ENCODE measurements at places on chromosomes 1 and 21. TPM values are rescaled to one million over a fixed set of nuclear protein-coding genes. Genes with fewer than 3 reads are reported as not detected.

DNA sequence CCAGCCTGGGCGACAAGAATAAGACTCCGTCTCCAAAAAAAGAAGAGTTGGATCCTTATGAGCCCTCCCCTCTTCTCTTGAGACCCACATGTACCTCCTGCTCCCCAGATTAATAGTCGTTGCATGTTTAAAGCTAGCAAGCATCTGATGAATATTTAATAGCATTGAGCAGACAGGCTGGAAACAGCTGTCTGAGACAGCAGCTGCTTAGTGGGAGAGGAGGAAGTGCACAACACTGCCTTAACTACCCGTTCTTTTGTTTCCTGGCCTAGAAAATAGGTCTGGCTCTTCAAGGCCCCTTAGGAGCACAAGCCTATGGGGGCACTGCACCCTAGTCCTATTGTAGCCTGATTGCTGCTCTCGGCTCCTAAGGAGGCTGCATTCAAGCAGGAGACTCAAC is 17.3 kb upstream of the TMEM39B start:
- no peak for DNase-seq

DNA sequence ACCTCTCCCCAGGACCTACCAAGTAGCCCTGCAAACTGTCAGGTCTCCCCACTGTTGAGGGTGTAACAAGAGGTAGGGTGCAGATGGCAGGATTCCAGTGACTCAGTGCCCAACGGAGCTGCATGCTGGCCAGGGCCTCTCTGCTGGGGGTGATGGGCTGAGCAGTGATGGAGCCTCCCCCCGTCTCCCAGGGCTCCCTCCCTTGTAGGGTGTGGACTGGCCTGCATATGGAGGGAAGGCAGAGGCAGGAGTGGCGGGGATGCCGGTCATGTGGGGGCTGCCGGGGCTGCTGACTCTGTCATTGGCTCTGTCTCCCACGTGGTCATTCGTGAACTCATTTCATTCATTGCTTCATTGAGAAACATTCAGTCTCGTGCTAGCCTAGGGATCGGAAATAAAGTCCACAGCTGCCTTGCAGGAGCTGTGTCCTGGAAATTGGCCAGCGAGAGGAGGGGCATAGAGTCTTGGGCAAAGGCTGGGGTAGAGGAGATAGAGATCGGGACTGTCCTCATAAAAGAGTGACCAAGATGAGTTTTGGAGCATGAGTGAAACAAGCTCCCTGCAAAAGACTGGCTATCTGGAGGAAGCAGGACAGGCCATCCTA is 22.9 kb upstream of the DISP3 start:
- no peak for DNase-seq

- no peak for DNase-seq
Observed at GRCh38 chr1:36154765-36155407, 1.1 kb upstream of the MAP7D1 start.

DNA sequence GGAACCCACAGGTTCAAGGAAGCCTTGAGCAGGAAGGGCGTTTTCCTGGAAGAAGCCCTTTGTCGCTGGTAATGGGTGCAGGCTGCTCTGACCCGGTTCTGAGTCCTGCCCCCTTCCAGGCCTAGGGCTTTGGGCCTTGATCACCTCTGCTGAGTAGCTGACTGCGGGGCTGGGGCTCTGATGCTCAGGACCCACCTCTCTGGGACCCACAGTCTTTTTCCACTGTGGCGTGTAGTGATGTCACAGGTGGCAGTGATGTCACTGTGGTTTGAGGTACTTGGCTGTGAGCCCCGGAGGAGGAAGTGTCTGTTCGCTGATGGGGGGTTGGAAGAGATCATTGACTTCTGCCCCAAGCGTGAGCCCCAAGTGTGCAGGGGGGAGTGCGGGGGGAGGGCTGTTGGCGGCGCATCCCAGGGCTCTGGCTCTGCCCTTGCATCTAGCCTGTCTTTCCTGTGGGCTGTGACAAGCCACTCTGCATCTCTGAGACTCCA is 6.9 kb downstream of the TNFRSF1B start:
- no peak for DNase-seq

LYPD8 gene
- not detected for polyA plus RNA-seq

S100A16 gene
- polyA plus RNA-seq = 126 TPM

GRCh38 chr1:94335950-94336349 is 82.2 kb upstream of the ABCD3 start:
- no peak for DNase-seq

DENND2C gene
- polyA plus RNA-seq = 3.5 TPM

HLX gene
- 9.9 TPM for polyA plus RNA-seq

GRCh38 chr1:3038113-3038551 is 16.9 kb downstream of the ACTRT2 start:
- no peak for DNase-seq

DNA sequence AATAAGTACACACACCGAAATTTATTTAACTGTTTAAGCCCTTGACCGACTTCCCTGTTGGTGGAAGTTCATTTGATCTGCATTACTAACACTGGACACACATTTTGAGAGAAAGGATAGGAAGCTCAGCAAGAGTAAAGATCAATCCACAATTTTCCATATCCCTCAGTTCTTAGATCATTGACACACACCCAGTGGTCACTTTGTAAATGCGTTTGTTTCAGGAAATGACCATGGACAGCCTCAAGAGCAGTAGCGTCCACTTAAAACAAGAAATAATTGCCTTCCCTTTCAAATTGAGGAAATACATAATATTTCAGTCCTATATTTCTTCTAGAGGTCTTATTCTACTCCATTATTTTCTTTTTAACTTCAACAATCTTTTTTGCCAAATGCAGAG is 511.5 kb upstream of the PTBP2 start:
- no peak for DNase-seq

- no peak for DNase-seq
Observed at GRCh38 chr1:208254862-208255261, 10.7 kb upstream of the PLXNA2 start.

CNR2 gene
- polyA plus RNA-seq = 0.07 TPM

GRCh38 chr1:39777306-39777705 is 6.2 kb upstream of the OXCT2 start:
- DNase-seq = no peak

DNA sequence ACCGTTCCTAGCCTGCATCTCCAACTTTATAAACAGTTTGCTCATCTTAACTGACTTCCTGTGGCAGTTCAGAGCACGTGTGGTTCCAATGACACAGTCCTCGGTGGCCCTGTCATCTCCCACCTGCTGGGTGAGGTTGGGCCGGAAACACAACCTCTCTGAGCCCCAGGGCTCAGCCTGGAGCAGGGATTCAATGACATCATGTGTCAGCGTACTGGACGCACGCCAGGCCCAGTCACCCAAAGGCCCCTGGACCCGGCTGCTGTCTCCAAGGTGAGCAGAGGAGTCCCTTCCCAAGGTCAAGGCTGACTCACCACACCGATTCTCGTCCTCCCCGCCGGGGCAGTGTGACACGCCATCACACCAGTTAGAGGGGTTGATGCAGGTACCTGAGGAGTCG is 19.9 kb downstream of the TMPRSS2 start:
- no peak for DNase-seq

GRCh38 chr1:13482600-13482999 is 31.2 kb downstream of the LRRC38 start:
- DNase-seq = no peak

FMO2 gene
- polyA plus RNA-seq = 1.3 TPM

- DNase-seq = no peak
Observed at GRCh38 chr1:41175546-41175945, 66.6 kb downstream of the SCMH1 start.

GRCh38 chr1:97265630-97266029 is 544.0 kb downstream of the PTBP2 start:
- DNase-seq = no peak

DNA sequence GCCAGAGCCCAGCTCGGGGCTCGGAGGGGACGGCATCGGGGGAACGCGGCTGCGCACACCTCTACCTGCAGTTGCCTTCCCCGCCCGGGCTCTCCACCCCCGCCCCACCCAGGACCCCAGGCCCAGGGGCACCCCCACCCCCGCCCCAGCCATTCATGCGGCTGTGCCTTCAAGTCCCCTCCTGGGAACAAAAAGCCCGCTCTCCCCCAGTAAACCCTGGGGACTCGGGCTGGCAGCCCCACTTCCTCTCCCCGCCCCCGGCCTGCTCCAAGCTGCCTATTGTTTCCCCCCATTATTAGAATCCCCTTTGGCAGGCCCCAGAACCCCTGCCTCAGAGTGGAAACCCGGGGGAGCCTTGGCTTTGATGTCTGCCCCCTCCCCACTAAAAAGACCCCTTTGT is 18.0 kb downstream of the MEGF6 start:
- DNase-seq = no peak

- DNase-seq = no peak
Observed at GRCh38 chr21:45540601-45540970, 1.7 kb downstream of the SLC19A1 start.

GRCh38 chr1:67339623-67340343 is 32.1 kb downstream of the IL12RB2 start:
- DNase-seq = no peak

DNA sequence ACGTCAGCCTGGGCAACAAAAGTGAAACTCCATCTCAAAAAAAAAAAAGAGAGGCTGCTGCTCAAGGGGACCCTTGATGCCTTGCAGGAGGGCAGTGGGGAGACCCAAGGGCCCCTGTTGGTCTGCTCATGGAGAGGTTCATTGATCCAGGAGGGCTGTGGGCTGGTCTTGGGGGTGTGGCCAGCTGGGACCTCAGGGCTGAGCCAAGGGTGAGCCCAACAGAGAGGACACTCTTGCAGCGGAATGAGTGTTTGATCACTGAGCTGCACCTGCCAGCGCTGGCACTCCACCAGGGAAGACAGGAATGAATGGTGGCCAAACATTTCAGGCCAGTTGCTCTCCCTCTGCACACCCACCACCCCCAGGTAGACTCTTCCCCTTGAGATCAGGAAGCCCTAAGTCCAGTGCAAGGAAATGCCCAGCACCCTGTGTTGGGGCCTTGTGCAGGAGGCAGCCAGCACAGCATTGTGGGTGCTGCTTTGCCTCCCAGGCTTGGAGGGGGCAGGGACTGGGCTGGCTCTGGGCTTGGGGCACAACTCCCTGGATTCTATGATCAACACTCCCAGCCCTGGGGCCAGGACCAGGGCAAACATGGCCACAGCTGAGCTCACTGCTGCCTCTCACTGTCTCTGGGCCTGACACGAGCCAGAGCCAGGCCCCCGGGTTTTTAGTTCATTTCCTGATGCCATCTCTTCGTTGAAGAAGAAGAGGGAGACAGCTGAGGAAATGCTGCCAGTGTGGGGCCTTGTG is 50.7 kb downstream of the IRF2BP2 start:
- DNase-seq = no peak

DNA sequence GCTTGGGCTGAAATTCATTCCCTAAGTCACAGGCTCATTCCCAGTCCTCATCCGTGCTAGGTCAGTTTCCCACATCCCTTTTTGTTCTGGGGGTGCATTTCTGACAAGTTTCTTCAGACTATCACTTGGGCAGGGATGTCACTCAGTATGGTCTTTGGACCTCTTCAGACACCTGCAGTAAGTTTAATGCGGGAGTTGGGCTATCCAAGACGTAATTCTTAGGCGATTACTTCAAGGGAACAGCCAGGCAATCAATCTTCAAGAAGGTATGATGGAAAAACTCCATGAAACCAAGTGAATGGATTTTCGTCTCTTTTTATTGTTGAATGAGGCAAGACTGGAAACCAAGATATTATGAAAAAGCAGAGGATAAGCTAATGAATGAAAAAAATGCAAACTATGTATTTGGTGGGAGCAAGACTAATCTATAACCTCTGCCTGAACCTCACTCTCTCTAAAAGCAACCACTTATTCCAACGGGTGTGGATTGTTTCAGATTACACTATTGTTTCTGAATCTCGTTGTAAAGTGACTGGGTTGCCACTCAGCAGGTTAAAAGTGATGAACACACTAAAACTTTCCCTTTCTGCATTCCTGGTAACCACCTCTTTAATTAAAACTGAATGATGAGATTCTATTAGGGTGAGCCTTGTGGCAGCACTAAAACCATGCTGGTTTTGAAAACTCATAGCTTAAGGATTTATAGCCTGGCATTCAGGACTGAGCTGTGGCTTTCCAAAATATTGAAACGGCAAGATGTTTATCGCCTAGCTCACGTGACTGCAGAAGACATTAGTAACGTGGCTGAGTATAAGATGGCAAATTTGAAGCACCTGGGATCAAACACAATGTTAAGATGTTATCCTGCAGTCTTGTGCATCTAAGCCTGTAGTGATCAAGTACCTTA is 1.1 kb downstream of the RASAL2 start:
- no peak for DNase-seq

GRCh38 chr1:169090900-169091311 is 15.6 kb upstream of the ATP1B1 start:
- no peak for DNase-seq

- no peak for DNase-seq
Observed at GRCh38 chr21:34511787-34512455, at the start of gene KCNE1. Gene KCNE1, minus strand, starts transcription at chr21:34512210. Its CDS starts 62,576 bp downstream, at chr21:34449634.

EBNA1BP2 gene
- polyA plus RNA-seq = 72.2 TPM

DNA sequence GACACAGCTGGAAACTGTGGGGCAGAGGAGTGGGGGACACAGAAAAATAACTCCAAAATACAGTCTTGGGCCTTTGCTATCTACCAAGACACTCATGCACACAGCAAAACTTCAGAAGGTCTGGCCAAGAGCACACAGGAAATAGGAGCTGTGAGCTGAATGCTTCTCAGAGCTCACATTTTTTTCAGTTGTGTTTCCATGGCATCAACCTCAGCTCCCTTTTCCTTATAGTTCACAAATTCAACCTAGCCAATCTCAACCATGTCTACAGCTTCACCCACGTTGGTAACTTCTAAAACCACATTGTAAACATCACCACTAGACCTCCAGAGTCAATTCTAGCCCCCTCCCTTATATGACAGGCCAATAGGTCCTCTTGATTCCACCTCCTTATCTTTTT is 19.6 kb upstream of the SYNJ1 start:
- no peak for DNase-seq

DNA sequence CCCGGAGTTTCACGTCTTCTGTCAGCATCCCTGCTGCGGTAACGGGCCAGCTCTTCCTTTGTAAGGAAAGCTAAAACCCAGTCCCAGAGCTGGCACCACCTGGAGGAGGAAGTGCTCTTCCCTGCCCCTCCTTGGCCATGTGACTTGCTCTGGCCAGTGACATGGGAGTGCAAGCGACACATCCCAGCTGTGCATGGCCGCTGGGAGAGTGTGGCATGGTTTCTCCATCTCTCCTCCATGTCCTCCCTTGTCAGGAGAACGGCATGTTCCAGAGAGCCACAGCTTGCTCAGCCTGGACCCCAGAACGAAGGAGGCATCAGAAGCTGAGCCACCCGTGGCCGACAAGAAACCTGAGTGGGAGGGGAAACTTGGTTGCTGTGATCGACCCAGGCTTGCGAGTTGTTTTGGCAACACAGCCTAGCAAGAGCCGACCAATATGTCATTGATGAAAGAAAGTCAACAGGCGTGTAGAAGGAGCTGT is 2.7 kb upstream of the PRXL2B start:
- no peak for DNase-seq
